Mesenchymal stem cell (in vitro differentiated cells and primary cell): ENCODE measurements at places on chromosomes 6 and 20.

DNA sequence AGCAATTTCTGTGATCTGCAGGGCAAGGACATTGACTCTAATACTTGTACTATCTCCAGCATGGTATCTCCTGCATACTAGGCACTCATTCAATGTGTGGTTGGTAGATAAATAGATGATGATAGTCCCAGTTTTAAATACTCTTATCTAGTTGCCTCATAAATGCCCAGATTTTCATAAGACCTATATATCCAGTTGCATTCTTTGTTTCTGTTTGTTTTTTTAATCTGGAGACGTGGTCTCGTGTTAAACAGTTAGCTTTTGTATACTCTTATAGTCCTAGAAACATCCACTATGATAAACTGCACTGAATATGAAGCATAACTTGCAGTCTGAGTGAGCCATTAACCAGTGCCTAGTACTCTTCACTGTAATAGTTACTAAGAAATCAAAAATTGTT is 35.5 kb upstream of the SUMO4 start:
- H3K4me1 ChIP-seq = no peaks in the 10 kb centered on the region
- peaks cover 3% of the 10 kb centered on the region for H3K36me3 ChIP-seq
- no peaks in the 10 kb centered on the region for H3K27me3 ChIP-seq
- H3K27ac ChIP-seq = no peak overlapping the region

DNA sequence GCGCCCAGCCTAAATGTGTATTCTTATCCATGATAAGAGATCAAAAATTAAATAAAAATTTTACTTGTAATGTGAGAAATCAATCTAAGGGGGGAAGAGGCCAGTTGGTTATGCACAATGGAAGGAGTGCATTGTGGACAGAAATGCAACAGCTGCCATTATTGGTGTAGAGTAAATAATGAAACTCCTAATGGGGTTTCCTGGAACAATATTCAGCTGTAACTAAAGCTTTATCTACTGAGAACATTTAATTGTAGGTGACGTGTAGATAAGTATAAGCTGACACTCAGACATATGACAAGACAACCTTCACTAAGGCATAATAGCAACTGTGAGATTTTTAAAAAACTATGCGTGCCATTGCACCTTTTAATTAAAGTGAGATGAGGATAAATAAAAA is 71.4 kb downstream of the CEP57L1 start:
- DNase-seq = no peak
- no peaks in the 10 kb centered on the region for H3K36me3 ChIP-seq
- no peaks in the 10 kb centered on the region for H3K27me3 ChIP-seq
- no peaks in the 10 kb centered on the region for H3K4me1 ChIP-seq

DNA sequence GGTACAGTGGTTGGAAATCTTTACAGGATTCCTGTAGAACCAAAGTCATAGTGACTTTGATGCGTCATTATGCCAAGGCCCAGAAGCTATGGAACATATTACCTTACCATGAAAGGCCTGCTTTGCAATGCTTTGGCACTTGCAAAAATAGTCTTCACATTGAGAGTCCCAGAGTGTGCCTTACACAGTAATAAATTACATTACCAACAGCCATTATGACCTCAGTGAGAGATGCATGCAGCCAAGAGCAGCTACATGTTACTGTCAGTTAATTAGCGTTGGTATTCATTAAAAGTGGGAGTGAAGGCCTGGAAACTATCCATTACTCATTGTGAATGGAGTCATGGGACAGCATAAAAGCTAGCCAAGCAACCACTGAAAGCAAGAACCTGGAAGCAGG is 39.2 kb upstream of the HDDC2 start:
- no peaks in the 10 kb centered on the region for H3K27me3 ChIP-seq
- DNase-seq = no peak
- H3K4me3 ChIP-seq = no peak overlapping the region
- H3K36me3 ChIP-seq = no peaks in the 10 kb centered on the region

- peaks cover 9% of the 10 kb centered on the region for H3K36me3 ChIP-seq
- H3K27ac ChIP-seq = no peak overlapping the region
- no peak overlapping the region for H3K4me3 ChIP-seq
- no peak for DNase-seq
- H3K4me1 ChIP-seq = peaks cover 19% of the 10 kb centered on the region
- no peaks in the 10 kb centered on the region for H3K27me3 ChIP-seq
Observed at GRCh38 chr6:5124526-5124925, 39.4 kb downstream of the PPP1R3G start.

- H3K36me3 ChIP-seq = no peaks in the 10 kb centered on the region
- no peaks in the 10 kb centered on the region for H3K27me3 ChIP-seq
- no peaks in the 10 kb centered on the region for H3K4me1 ChIP-seq
- no peak overlapping the region for H3K27ac ChIP-seq
- no peak overlapping the region for H3K4me3 ChIP-seq
- no peak for DNase-seq
Observed at GRCh38 chr6:134413241-134413643, 95.3 kb upstream of the SGK1 start.

DNA sequence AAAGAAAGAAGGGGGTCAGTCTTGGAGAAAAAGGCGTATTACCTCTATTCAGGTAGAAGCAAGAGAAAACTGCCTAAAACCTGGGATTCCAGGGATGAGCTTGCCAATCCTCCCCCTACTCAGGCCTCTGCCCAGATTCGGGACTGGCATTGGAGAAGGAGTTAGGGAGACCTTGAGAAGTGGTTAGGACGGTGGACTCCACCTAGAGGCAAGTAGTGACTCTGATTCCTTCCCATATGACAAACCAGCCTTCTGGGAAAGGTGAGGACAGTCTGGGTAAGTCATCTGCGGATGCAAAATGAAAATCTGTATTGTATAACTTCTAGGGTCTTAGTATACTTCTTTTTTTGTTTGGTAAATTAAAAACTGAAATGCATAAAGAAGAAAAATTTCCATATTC is 43.8 kb downstream of the SLX4IP start:
- no peak overlapping the region for H3K27ac ChIP-seq
- H3K36me3 ChIP-seq = no peaks in the 10 kb centered on the region

DNA sequence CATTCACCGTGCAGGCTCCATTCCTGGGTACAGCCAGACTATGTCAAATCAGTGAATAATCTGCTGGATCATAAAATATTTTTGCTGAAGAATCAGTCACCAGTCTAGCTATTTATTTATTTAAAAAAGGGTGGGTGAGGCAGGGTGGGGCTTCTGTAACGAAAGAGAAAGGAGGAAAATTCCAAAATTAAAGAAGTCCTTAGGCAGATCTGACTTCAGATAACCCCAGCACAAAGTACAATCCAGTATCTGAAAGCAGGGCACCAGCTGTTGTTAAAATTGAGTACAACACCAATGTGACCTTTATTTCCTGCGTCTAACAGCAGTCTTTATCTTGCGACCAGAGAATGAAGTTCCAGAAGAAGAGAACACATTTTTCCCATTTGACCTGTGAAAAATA is 15.7 kb downstream of the FAM8A1 start:
- no peak overlapping the region for H3K4me3 ChIP-seq
- peaks cover 11% of the 10 kb centered on the region for H3K36me3 ChIP-seq
- no peaks in the 10 kb centered on the region for H3K27me3 ChIP-seq
- DNase-seq = no peak
- H3K4me1 ChIP-seq = no peaks in the 10 kb centered on the region
- H3K27ac ChIP-seq = no peak overlapping the region

- H3K27me3 ChIP-seq = peaks cover 14% of the 10 kb centered on the region
- H3K4me1 ChIP-seq = no peaks in the 10 kb centered on the region
- H3K27ac ChIP-seq = no peak overlapping the region
- DNase-seq = no peak
- H3K36me3 ChIP-seq = no peaks in the 10 kb centered on the region
Observed at GRCh38 chr20:34968042-34968775, 12.5 kb downstream of the MYH7B start.

DNA sequence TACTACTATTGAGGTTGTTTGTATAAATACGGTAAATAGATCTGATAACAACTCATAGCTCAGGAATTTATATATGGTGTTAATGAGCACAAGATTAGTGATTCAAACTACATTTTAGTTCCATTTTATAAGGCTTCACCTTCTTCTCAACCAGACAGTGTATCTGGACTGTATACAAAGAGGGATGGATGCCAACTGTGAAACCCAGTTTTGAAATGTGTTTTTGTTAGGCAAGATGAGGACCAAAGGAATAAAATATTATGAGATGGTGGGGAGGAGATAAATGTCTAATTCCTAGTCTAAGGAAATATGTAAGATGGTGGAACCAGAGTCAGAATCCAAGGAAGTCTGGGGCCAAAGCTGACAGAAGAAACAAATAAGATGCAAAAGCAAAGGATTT is 329.0 kb downstream of the GRIK2 start:
- H3K27ac ChIP-seq = no peak overlapping the region
- H3K4me3 ChIP-seq = peak overlapping the region; percentile 0
- no peaks in the 10 kb centered on the region for H3K36me3 ChIP-seq

DNA sequence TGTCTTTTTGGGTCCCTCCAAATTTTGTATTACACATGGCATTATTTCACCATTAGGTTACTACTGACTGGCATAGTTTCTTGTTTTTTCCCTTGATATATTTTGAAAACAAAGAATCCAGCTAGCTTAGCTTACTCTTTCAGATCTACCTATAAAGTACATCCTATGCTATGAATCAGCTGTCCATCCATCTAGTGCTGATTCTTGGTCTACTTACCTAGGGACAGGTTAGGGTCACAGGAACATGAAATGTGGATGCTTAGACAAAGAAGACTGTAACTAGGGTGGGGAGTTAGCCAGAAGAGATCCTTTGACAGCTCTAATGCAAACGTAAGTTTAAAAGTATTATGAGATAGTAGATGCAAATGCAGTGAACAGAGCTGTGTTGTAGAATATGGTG is 91.7 kb downstream of the NKAIN2 start:
- no peak overlapping the region for H3K27ac ChIP-seq
- H3K4me1 ChIP-seq = no peaks in the 10 kb centered on the region
- H3K27me3 ChIP-seq = no peaks in the 10 kb centered on the region
- no peaks in the 10 kb centered on the region for H3K36me3 ChIP-seq
- no peak overlapping the region for H3K4me3 ChIP-seq

- H3K27me3 ChIP-seq = peaks cover 87% of the 10 kb centered on the region
- peak; percentile 66 for DNase-seq
Observed at GRCh38 chr20:2742934-2743559, 50.5 kb downstream of the EBF4 start.

GRCh38 chr6:106227612-106228507 is 97.7 kb downstream of the ATG5 start:
- no peak overlapping the region for H3K4me3 ChIP-seq
- peaks cover 8% of the 10 kb centered on the region for H3K36me3 ChIP-seq
- no peak for DNase-seq
- H3K27ac ChIP-seq = no peak overlapping the region
- H3K27me3 ChIP-seq = no peaks in the 10 kb centered on the region
- no peaks in the 10 kb centered on the region for H3K4me1 ChIP-seq

DNA sequence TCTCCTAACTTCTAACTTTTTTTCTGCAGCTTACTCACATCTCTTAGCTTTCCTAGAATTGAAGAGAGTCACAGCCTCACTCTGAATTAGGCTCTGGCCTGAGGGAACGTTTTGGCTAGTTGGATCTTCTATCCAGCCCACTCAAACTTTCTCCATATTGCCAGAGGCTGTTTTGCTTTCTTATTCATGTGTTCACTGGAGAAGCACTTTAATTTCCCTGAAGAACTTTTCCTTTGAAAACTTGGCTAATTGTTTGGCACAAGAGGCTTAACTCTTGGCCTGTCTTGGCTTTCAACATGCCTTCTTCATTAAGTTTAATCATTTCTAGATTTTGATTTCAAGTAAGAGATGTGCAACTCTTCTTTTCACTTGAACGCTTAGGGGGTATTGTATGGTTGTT is 138.2 kb upstream of the PLCB4 start:
- H3K27me3 ChIP-seq = no peaks in the 10 kb centered on the region
- no peaks in the 10 kb centered on the region for H3K4me1 ChIP-seq
- no peak overlapping the region for H3K27ac ChIP-seq
- no peaks in the 10 kb centered on the region for H3K36me3 ChIP-seq
- H3K4me3 ChIP-seq = no peak overlapping the region
- DNase-seq = no peak

DNA sequence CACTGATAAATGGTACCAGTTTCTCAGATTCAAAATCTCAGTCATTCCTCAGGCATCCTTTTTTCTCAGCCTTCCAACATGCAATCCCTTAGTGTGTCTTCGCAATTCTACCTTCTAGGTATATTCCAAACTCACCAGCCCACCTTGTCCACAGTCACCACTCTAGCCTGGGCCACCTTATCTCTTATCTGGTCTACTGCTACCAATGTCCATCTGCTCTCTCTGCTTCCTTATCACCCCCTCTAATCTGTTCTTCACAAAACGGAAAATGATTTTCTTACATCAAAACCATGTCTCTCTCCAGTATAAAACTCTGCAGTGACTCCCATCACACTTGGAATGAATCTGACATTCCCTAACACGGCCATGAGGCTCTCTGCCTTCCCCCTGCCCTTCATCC is 91.9 kb downstream of the PREP start:
- H3K4me1 ChIP-seq = no peaks in the 10 kb centered on the region
- H3K27me3 ChIP-seq = no peaks in the 10 kb centered on the region
- no peak for DNase-seq

DNA sequence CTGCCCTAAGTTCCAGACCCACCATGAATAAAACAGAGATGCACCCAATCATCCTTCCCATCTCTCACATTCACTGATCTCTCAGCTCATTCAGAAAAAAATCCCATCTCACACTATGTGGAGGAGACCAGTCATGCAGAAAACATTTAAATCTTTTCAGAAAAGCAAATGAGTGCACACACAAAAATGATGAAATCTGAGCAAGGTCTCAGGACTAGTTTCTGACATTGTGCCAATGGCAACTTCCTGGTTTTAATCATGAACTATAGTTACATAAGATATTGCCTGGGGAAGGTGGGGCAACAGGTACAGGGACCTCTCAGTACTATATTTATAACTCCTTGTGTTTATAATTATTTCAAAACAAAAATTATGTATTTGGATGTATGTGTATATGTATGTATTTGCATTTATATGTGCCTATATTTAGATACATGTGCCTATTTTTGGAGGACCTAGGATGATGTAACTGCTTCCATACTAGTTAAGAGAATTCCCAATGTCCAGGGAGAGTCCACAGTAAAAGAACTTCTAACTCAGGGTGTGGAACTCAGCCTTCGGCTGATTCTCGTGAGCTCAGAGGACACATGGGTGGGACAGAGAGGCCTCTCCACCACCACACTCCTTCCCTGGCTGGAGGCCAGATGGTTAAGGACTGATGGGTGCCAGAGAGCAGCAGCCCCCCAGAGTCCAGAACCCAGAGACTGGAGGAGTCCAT is 71.7 kb upstream of the MAP3K4 start:
- DNase-seq = peak; percentile 17
- no peak overlapping the region for H3K4me3 ChIP-seq
- H3K27ac ChIP-seq = no peak overlapping the region

DNA sequence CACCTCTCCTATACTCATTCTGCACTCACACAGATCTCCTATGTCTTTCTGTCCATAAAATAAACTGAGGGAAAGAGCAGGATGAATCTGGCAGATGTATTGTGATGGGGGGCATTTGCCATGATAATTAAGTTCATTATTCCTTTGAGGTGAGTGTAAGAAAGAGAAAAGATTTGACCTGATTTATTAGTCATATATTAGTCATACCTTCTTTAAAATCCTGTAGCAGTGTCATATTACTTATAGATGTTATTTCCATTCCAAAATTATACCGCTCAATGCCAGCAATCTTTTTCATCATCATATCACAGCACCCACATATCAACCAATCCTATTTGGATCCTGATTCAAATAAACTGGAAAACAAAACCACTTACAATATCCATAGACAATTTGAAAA is 733.3 kb upstream of the SLC35B3 start:
- H3K36me3 ChIP-seq = no peaks in the 10 kb centered on the region
- no peaks in the 10 kb centered on the region for H3K4me1 ChIP-seq
- H3K27ac ChIP-seq = no peak overlapping the region
- no peak for DNase-seq
- H3K27me3 ChIP-seq = no peaks in the 10 kb centered on the region
- no peak overlapping the region for H3K4me3 ChIP-seq
